ENCODE measurements at places on chromosomes 5 and 9.

GRCh38 chr5:131289738-131290137, 25.9 kb downstream of the CDC42SE2 start:
- DNase-seq: no peak

DNA sequence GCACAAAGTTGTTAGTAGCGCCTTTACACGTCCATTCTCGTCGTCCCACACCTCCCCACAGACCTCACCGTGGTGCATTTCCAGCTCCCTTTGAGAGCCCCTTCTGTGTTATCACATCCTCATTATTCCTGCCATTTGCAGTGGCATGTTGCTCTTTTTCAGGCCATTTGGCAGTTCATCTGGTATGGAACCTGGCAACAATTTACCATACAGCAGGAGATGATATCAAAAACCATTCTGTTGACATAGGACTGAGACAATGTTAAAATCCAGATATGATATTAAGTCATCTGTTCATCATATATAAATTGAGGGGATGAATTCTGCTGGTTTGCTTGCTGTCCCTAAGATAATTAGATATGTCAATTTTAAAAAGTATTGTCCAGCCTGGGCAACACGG, 83.0 kb downstream of the TMEM174 start:
- DNase-seq: no peak

DNA sequence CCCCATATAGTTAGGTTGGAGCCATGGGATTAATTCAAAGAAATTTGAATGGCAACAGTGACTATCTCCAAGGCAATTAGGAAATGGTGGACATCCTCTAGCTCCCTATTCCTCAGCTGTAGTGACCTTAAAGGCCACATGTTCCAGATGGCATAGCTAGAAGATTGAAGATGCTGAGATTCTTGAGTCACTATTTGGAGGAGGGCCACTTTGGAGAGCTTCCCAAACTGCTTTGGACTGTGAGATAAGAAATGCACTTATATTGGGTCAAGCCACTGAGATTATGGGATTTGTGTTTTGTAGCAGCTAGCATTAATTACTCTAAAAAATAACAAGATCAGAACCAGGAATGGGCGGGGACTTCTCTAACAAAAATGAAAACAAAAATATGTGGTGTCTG, 636.2 kb upstream of the CCNG1 start:
- DNase-seq: no peak

GRCh38 chr5:55030220-55030619, 6.2 kb downstream of the GZMK start:
- DNase-seq: no peak

GRCh38 chr5:177494346-177495195, 2.8 kb downstream of the PDLIM7 start:
- no peak for DNase-seq

GRCh38 chr5:174387448-174387847, 336.9 kb upstream of the MSX2 start:
- no peak for DNase-seq

- no peak for DNase-seq
These were observed 13.1 kb upstream of the IFNA5 start for GRCh38 chr9:21317956-21318923.

DNA sequence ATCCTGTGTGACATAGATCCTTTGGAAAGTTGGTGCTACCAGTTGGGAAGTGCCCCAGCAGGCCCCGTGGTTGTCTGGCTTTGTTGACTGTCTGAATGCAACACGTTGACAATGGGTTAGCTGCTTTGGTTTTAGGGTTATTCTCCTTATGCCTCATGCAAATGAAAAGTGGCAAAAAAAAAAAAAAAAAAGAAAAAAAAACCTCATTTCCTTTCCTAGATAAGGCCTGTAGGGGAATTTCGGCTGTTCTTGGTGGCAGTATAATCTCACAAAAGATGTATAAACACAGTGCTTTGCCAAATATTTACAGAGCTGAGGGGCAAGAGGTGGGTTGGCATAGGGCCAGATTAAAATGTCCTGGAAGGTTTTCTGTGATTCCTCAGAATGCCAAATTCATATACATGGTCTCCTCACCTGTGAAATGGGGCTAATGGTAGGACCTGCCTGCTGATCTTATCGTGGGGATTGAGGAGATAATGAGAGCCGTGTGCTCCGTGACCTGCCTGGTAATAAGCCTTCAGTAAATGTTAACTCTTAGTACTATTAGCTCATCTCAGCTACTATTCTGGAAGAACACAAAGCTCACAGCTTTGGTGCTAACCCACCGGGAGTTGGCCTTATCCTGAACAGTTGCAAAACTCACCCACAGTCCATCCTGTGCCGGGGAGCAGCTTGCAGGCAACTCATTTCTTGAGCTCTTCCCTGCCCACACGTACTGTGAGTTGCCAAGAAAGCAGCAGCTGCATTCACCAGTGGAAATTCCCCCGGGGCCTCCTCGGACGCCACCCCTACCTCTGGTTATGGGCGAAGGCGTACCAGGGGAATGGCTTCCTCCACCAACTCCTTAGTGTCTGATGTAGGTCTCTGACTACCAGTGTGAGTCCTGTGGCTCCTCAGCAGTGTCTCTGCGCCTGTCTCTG, 220.3 kb downstream of the NR3C1 start:
- peak; percentile 3 for DNase-seq

- no peak for DNase-seq
These were observed 46.4 kb downstream of the BARX1 start for GRCh38 chr9:93908591-93909241.

DNA sequence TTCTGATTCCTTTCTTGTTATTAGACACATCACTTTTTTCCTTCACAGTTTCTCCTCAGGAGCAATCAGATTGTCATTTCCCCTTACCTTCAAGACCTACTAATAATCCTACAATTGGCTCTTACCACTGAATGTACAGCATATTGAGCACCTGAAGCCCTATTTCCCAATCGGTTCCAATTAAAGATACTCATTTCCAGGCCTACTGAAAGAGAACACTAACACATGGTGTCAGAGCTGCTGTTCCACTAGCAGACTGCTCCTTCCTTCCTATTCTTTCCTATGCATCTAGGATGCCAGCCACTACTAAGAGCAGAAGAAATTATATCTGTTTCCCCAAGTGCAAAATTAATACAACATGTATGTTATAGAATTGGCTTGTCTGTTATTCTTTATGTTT, 34.6 kb downstream of the SKIC3 start:
- no peak for DNase-seq

GRCh38 chr9:111728143-111728542, 66.6 kb downstream of the SHOC1 start:
- DNase-seq: no peak

DNA sequence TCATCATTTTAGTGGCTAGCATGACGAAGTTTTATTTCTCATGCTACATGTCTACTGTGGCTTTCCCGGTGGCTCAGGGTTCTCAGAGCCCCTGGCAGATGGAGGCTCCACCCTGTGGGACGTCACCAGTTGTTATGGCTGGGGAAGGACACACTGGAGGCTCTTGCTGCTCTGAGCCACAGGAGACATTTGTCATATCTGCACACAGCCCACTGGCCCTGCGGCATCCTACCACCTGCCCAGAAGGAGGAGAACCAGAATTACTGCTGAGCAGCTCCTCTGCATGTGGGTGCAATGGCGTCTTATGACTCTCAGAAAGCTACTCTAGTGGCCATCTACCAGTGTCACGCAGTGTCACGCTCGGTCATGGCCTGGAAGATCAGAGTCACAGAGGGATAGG, 6.6 kb downstream of the OR13J1 start:
- no peak for DNase-seq

DNA sequence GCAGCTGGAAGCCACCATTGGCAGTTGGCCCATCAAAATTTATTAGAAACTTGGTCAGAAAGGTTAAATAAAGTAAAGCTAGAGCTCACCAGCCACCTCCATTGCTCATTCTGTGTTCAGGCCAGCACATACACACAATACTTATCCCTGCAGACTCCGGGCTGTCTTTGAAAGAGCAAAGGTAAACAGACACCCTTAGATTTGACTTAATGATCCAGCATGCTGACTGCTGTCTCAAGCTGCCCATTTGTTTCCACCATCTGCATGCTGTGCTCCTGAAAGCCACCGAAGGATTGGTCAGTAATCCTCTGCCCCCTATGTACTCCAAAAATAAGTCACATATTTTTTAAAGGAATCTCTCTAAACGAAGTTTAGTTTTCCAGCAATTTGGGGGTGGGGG, 1059.8 kb upstream of the DMAC1 start:
- DNase-seq: no peak

DNA sequence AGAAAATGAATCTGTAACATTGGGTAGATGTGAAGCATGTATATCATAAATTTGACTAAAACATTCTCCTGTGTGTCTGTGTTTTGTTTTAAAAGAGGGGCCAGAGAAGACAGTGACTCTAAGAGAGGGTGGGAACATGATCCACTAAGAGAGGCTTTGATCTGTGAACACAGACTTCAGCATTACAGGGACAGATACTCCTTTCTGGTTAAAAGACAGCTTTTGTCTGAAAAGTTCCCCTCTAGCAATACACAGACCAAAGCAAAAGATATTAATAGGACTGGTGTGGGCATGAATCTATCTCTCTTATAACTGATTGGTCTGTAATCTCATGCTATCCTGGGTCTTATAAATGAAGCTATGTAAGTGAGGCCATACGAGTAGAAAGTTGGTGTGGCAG, 150.9 kb downstream of the NUDT12 start:
- DNase-seq: no peak

DNA sequence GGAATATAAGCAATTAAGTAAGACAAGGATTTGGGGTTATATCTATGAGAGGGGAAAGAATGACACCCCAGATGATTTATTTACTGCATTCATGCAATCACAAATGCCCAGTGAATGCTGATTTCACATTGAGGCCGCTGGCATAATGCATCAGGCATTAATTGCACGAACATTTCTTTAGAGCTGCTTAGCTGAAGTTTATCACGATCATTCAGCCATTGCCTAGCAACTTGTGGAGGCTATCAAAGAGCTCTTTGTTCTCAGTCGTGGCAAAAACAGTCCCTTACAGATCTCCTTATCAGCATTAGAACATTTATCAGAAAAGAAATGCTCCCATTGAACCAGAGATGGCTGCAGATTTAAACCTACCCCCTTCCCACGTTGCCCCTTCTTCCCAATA, 88.7 kb upstream of the PRRC1 start:
- DNase-seq: no peak

DNA sequence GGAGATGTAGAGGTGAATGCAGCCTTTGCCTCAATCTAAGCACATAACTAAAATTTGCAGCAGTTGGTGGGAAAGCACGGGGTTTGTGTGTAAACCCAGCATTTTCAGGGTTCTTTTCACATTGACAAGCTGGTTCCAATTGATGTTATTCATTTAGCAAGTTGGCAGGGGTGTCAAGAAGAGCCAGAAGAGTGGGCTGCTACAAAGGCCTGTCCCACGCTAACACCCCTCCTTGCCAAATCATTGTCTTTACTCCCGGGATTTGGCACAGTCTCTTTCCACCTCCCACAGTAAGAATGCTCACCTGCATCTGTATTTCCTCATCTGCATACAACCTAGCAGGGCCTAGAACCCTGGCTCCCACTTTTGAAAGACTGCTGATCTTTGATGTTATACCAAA, 11.8 kb downstream of the RGMB start:
- DNase-seq: no peak

DNA sequence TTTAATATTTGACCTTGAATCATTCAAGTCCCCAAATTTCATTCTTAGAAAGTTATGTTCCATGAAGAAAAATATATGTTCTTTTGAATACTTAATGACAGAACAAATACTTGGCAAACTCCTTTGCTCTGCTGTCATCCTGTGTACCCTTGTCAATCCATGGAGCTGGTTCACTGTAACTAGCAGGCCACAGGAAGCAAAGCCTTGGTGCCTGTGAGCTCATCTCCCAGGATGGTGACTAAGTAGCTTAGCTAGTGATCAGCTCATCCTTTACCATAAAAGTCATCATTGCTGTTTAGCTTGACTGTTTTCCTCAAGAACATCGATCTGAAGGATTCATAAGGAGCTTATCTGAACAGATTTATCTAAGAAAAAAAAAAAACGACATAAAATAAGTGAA, 65.4 kb downstream of the WDR41 start:
- no peak for DNase-seq

DNA sequence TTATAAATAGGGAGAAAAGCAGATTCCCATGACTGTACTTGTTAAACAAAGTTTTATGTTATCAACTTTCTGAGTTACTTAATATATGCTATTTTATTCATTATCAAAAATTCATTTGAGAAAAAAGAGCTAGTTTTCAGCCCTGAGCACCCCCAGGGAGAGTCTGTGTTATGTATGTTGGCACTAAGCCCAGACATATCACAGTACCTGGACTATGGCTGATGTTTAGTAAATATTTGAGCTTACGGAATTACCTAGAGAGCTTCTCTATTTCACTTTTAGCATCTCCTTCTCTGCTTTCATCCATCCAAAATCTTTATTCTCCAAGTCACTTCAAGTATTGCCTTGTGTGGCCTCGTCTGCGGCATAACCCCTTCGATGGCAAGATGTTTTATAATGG, 225.9 kb upstream of the PCSK5 start:
- no peak for DNase-seq

DNA sequence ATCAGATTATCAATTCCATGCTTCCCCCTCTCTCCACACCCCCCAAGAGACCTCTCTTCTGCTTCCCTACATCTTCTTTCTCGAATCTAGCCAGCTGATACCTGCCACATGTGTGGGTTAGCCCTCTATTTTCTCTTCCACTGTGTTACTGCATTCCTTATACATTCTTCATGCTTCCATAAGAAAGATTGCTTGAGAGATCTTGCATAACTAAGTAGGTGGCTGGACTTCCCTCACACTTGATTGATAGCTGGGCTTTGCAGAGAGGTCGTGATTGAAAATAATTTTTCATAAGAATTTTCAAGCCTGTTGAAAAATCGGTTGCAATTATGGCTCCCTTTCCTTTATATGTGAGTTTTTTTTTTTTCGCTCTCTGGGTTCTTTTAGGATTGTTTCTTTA, 33.0 kb upstream of the PANK3 start:
- no peak for DNase-seq

GRCh38 chr9:97425336-97425972, 13.6 kb downstream of the TDRD7 start:
- DNase-seq: no peak

GRCh38 chr9:34377404-34377746, 677 bp upstream of the MYORG start:
- DNase-seq: no peak

DNA sequence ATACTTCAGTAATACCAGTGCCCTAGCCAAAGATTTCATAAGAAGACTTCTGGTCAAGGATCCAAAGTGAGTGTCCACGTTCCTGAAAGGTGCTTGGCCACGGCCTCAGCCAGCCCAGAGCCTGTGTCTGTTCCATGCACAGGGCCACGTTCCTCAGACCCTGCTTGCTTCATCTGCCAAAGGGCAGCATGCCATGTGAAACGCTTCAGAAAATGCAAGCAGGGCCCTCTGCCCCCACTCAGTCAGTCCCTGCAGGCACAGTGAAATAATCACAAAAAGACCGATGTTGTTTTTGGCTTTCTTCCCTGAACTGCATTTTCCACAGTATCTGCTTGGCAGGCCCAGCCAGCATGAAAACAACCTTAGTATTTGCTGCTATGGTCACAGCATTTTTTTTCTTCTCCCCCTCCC, 85.5 kb upstream of the CTSL start:
- no peak for DNase-seq
